ENCODE measurements at places on chromosomes 7 and 10. TPM values are rescaled to one million over a fixed set of nuclear protein-coding genes. Genes with fewer than 3 reads are reported as not detected.

Gene ZDHHC16
- total RNA-seq = 24.3 TPM

Gene CALML5
- 2.3 TPM for total RNA-seq

Gene NRG3
- total RNA-seq = not detected

Gene TDRD1
- not detected for total RNA-seq

Gene GRM3
- total RNA-seq = not detected
